SJSA1 (cell line): ENCODE measurements at places on chromosomes 11 and 22.

GRCh38 chr22:22022947-22023534 is 40.5 kb upstream of the TOP3B start:
- DNase-seq, result no peak

GRCh38 chr11:30567120-30567519 is 19.0 kb downstream of the MPPED2 start:
- DNase-seq, result no peak

DNA sequence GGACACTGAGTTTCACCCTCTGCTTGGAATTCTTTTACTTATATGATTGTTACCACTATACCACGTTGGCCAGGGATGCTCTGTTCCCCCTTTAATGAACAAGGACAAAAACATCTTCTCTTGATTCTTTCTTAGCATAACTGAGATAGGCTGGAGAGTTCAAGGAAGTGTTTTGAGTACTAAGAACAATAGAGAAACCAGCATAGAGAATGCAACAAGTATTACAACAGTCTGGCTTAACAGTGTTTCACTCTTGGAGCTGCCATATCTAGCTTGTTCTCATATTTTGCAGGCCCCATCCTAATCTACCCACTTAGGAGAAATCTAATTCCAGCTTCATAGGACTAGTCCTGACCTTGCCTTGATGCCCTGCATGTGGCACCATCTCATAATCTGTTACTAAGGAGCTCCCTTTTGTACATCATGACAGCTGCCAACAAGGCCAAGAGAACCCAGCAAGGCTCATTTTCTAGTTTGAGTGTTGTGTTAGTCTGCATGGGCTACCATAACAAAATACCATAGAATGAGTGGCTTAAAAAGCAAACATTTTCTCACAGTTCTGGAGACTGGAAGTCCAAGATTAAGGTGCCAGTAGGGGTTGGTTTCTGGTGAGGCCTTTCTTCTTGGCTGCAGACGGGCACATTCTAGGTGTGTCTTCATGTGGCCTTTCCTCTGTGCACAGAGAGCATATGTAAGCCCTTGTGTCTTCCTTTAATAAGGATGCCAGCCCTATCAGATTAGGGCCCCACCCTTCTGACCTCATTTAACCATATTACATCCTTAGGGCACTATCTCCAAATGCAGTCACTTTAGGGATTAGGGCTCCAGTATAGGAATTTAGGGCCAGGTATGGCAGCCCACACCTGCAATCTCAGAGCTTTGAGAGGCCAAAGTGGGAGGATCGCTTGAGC is 37.8 kb downstream of the PACS1 start:
- no peak for DNase-seq

DNA sequence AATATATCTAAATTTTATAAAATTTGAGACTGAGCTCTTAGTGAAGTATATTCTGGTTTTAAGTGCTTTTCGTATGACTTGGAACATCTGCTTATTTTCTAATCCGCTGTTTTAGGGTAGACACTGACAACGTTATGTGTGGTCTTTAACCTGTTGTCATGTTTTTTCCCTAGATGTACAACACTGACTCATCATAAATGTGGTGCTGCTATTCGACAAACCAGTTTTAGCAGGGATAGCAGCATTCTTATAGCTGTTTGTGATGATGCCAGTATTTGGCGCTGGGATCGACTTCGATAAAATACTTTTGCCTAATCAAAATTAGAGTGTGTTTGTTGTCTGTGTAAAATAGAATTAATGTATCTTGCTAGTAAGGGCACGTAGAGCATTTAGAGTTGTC is 23.8 kb upstream of the HIKESHI start:
- DNase-seq, result no peak

- DNase-seq, result no peak
Measured at GRCh38 chr11:115193914-115194801, 310.1 kb downstream of the CADM1 start.

GRCh38 chr22:41096841-41097240 is 4.4 kb downstream of the EP300 start:
- DNase-seq, result no peak

DNA sequence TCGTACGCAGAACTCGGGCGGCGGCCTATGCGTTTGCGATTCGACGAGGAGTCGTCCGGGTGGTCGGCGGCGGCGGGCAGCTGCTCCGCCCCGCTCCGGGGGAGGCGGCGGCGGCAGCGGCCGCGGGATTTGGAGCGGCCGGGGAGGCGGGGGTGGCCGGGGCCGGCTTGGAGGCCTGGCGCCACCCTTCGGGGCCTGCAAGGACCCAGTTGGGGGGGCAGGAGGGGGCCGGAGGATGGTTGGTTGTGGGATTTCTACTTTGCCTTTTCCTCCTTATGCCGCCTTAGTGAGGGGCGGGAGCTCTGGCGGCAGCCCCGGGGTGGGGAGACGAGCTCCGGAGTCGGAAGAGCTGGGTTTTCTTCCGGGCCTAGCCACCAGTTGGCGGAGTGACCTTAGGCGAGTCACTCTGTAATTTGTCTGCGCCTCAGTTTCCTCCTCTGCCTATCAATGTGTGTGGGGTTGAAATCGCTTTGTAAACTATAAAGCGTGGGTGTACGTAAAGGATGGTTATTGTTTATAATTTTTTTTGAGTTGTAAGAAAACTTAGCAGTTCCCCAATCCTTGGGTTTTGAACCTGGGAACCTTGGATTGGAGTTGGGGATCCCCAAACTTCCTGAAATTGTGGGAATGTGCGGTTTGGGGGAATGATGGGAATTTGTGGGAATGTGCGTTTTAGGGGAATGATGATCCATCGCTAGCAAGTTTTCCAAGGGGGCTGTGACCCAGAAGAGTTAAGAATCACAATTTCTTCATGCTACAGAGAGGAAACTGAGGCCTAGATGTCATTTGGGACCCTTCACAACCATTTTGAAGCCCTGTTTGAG is 679 bp downstream of the TUG1 start:
- no peak for DNase-seq

- DNase-seq, result no peak
Measured at GRCh38 chr11:114065094-114065493, 5.6 kb downstream of the ZBTB16 start.

DNA sequence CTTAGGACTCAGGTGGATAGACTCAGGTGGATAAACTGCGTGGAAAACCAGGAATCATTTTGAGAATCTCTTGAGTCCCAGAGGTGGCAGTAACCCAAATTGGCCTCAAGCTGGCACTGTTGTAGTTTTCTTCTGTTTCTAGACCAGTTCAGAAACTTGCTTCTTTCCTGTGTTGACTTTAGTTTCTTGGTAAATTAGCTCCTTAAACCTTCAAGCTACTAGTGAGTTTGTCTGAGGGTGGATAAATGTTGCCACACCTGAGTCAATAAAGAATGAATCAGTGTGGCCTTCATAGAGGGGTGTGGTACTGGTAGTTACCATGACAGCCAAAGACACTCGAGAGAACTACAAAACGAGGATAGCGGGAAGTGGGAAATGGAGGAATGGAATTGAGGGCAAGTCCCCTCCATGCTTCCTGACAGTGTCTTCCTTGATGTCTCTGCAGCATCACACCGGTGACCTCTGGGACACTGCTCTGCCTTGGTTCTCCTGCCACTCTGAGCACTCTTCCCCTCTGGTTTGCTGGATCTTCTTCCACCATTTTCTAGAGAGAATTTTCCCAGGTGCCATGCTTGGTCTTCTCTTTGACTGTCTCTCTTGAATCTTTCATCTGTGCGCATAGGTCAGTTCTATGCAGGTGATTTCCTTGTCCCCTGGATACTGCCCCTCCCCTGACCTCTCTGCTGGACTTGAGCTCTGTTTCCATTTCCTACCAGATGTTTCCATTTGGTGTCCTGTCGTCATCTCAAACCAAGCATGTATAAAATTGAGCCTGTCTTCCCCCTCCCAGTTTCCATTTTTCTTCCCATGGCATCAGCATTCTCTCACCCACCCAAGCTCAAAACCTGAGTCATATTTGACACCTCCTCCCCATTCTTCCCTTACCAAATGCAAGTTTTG is 7.2 kb downstream of the POLD4 start:
- no peak for DNase-seq

- no peak for DNase-seq
Measured at GRCh38 chr11:105881027-105881426, 141.0 kb downstream of the MSANTD4 start.

- DNase-seq, result no peak
Measured at GRCh38 chr22:43144949-43145348, 1.8 kb upstream of the MCAT start.

- peak; percentile 100 for DNase-seq
Measured at GRCh38 chr11:64854534-64855502, 10.4 kb upstream of the CDC42BPG start.

DNA sequence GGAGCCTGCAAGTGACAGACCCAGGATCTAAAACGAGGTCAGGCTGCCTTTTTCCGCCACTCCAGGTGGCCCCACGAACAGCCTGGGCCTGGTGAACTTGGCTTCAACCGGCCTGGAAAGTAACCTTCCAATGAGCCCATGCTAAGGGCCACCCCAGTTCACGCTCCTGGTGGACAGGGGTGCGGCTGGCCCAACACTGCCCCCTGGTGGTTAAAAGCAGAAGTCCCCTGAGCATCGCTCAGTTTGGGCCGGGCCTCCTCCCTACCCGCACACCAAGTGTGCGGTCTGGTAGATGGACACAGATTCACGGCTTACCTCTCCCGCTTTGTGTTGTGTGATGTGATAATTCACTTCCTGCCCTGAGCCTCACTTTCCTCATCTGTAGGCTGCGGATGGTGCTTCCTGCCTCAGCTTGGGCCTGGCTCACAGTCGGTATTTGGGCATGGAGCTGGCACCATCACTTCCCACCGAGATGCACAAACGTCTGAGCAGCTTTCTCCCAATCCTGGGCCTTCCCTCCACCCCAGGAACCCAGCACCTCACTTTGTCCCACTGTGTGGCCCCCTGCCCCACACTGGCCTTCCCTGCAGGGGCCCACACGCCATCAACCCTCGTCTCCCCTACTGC is 13.7 kb upstream of the SEC14L3 start:
- DNase-seq, result peak; percentile 57

DNA sequence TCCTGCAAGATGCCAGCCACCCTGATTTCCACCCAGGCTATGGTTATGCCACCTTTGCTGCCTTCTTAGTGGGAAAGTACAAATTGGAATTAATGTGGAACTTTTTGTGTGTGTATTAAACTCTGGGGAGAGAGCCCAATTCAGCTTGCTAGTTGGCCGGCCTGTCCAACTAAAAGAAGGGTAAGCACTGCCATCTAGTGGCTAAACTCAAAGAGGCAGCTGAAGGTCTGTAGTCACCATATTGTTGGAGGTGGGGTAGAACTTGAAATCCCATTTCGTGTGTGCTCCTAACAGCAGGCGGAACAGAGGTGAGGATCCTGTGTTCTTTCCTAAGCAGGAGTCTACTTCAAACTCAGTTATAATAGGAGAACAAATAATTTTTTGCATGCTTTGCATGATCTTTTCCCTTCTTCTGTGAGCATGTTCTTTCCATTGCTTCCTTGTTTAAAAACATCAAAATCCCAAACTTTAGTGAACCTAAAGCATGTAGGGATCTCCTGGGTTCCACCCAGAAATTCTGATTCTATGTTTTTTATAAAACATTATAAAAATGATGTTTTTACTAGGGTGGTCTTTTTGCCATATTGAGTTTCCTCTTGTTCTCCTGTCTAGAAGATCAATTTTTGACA is 138.8 kb upstream of the SORL1-AS1 start:
- DNase-seq, result peak; percentile 31

DNA sequence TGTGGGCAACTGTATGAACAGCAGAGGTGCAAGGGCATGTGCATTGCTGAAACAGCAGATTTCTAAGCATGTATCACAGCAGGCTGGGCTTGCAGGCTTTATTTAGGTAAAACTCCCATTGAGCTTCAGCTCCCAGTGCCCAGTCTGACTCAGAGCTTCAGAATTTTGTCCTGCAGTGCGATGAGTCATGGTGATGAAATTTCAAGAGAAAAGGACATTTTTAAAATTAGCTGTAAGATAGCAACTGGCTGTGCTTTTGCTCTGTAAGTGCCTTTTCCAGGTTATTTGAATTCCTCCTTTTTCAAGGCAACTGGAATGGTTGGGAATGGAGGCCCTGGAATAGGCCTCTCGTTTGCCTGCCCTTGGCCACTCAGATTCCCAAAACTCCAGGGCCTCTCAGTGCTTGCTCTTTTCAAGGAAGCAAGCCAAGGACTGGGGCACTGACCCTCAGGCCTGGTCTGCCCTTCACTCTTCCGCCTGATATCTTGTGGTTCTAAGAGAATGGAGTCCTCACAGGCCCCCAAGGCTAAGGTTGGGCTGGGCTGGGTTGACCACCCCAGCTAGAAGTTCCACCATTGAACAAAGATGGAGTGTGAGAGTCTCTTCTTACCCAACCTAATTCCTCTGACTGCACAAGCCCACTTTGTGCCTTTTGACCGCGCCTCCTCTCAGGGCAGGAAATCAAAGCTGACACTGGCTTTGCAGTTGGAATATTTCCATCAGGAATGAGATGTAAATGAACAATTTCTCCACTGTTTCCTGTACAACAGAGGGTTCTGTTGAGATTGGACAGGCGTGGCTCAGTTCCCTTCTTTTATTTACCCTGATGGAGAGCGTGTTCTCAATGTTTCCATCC is 59.5 kb upstream of the PRSS23 start:
- peak; percentile 81 for DNase-seq

DNA sequence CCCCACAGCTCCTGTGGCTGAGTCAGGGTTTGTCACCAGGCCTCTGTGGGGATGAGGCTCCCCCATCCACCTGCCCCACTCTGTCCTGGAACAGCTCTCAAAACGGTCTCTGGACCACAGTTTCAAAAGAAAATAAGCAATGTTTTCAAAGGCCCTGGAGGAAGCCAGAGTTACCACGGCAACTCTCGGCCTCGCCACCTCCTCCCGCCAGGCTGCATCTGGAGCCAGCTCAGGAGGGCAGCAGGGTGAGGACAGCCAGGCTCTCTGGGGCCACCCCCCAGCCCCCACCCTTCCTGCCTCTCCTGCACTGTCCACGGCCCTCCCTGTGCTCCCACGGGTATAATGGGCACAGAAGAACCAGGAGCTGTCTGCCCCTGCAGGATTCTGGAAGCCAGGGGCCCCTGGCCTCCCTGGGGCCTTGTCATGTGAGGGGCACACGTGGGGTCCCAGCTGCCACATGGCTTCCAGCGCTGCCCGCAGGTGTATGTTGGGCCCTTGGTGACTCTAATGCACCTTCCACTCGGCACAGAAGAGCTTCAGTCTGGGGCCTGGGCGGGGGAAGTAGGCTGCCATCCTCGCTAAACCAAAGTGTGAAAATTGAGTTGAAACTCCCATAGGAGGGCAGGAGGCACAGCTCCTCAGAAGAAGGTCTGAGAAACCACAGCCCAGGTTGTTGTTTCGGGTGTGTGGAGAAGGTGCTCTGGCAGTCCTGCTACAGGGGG is 10.3 kb downstream of the CD81 start:
- peak; percentile 31 for DNase-seq

DNA sequence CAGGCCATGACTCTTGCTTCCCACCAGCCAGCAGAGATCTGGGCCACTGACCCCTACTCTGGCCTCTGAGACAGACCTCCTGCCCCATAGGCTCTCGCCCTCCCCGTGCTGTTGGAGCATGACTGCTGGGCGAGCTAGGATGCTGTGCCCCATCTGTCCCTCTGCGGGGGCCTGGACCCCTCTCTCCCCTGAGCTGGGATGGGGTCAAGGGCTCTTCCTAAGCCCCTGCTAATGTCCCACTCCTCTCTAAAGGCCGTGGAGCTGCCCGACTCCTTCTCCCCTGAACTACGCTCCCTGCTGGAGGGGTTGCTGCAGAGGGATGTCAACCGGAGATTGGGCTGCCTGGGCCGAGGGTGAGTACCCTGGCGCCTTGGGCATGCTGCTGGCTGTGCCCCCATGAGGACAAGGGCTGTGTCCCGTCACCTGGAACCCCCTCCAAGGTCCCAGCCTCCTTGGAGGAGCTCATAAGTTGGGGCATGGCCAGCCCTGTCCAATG is 6.2 kb upstream of the ANKRD13D start:
- no peak for DNase-seq
